ENCODE measurements at places on chromosomes 2 and 18.

DNA sequence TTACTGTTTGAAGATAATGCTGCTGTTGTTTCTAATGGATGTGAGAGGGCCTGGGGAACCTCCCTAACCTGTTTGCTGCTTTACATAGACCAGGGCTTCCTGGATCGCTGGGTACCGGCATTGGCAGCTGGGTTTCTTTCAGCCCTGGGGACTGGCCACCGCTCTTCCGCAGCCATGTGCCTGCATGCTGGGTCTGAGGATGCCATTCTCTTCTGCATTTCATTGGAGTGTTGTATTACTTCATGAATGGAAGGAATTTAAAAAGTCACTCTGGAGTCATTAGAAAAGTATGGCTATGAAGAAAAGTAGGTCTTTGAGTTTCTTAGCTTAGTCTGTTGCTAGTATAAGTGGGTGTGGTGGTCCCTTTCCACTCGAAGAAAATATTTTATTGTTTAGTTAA lies 107.3 kb upstream of the MGAT5 start:
- no peak for DNase-seq

DNA sequence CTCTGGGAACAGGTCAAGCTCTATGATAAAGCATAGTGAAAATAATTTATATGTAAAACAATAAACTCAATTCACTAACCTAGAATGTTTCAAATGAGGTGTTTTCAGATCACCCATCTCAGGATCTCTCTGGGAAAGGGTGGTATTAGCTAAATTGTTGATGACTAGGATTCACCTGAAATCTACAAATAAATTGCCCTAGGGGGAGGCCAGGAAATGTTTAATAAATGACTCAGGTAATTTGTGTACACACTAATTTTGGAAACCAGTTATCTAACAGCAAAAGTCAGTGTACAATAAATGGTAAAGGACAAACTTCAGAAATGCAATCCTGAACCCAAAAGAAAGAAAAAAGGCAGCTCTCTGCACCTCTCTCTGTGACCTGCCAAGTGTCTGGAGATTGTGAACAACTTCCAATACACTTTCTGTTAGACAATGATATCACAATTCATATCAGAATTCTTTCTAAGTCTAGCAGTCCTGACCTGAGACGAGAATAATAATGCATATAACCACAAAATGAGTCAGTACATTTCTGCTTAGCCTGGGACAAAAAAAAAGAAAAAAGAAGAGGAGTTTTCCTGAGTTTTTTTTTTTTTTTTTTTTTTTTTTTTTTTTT lies 760.0 kb downstream of the EPHA4 start:
- DNase-seq = no peak

DNA sequence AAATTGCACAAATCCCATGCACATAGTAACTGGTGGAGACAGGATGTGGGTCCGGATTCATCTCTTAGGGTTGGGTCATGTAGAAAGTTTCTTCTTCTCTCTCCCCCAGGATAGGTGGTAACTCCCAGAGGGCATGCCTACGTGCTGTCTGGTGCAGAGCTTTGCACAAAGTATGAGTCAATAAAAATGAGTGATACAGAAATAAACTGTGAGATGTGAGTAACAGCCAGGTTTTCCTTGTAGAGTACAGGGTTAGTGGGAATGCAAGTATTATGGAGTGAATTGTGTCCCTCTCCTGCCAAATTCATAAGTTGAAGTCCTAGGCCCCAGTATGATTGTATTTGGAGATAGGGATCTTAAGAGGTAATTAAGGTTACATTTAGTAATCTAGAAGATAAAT lies 289.4 kb downstream of the ALK start:
- no peak for DNase-seq

- DNase-seq = no peak
Observed at GRCh38 chr18:21444465-21445212, 155.9 kb downstream of the ESCO1 start.

GRCh38 chr2:168589236-168590211 lies 133.5 kb downstream of the CERS6 start:
- no peak for DNase-seq

All from progenitor cell of endocrine pancreas (in vitro differentiated cells).